ENCODE measurements at places on chromosomes 4 and X.
A peak's percentile ranks its signal among the peaks of the same experiment; 100 is the strongest.

- DNase-seq, result no peak
Observed at GRCh38 chr4:183633476-183634400, 25.2 kb downstream of the RWDD4 start.

GRCh38 chr4:181766061-181766548 is 477.1 kb upstream of the TENM3 start:
- DNase-seq, result no peak

DNA sequence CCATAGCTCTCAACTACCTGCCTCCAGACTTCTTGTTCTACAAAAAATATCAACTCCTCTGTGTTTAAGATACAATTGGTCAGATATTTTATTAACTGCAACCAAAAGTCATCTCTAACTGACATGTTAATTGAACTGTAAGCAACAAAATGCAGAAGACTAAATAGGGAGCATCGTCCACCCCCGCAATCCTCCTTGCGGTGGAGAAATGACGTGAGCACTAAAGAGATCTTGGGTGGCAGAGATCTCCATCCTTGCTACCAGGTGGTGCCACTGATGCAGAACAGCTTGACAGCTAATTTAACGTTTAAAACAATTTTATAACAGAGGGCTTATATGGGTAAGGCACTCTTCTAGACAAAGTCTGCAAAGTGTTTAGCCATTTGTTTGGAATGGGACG is 164.4 kb upstream of the FTHL17 start:
- DNase-seq, result no peak

GRCh38 chr4:36183232-36183631 is 61.1 kb downstream of the ARAP2 start:
- no peak for DNase-seq

GRCh38 chr4:87758270-87758669 is 41.1 kb upstream of the IBSP start:
- DNase-seq, result no peak

DNA sequence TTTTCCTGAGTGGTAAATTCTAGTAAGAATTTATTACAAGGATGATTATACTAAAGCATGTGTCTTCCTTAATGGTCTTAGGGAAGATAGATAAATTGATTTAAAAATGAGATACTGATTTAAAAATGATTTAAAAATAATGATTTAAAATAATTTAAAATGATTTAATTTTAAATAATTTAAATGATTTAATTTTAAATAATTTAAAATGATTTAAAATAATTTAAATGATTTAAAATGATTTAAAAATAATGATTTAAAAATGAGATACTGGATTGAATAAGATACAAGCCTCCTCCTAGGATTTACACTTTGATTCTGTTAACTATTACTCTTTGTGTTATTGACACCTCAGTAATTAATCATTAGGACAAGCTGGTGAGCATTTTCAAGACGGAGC is 59.0 kb downstream of the COX7B2 start:
- no peak for DNase-seq

DNA sequence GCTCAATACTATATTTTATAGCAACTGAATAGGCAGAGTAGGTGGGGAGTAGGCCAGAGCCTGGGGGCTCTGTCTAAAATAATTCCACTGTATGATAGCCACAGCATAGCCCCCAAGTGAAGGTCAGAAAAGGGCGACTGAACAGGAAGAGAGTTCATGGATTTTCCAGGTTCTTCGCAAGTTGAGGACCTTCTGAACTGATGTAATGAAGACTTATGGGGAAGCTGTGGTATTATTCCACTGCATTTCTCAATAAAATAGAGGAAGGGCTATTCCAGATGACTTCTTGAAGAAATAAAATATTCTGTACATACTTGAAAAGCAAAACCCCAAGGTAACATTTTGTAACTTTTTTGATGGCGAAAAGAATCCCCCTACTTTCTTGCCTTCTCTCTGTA is 231.4 kb upstream of the GPC4 start:
- DNase-seq, result no peak

- no peak for DNase-seq
Observed at GRCh38 chr4:181043486-181043885, 1199.7 kb upstream of the TENM3 start.

- DNase-seq, result no peak
Observed at GRCh38 chr4:152825336-152825735, 45.6 kb downstream of the ARFIP1 start.

GRCh38 chrX:139932073-139932900 is 566 bp downstream of the ATP11C start:
- no peak for DNase-seq

- DNase-seq, result peak; percentile 6
Observed at GRCh38 chr4:23163647-23164436, 471.1 kb downstream of the GBA3 start.

DNA sequence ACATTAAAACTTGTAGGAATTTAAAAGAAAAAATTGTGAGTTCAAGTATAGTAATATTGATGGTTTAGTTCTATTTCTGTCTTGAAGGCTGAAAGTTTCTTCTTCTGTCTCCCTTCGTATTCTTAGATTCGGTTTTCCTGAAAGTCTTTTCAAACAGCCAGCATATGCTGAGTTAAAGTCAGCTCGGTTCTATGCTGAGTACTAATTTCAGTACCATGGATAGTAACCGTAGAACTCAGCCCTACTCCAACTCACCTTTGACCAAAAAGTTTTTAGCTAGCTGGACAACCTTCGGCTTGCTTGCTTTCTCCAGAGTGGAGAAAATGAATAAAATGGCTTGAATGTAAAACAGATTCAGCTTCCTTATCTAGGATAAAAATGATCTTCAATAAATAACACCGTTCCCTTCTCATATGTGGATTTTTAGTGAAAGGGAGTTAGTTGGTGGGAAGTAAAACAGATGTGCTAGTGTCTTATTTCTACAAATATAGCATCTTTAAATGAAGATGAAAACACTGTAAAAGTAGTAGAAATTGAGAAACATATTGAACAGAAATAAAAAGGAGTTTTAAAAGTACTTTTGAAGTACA is 5.2 kb downstream of the POU4F2 start:
- no peak for DNase-seq

GRCh38 chr4:25440478-25441030 is 63.5 kb downstream of the ANAPC4 start:
- DNase-seq, result no peak

- no peak for DNase-seq
Observed at GRCh38 chrX:11438767-11439166, 145.6 kb downstream of the AMELX start.

- no peak for DNase-seq
Observed at GRCh38 chrX:120727911-120728310, 98.1 kb upstream of the C1GALT1C1 start.

GRCh38 chr4:109065006-109065405 is 237.5 kb downstream of the COL25A1 start:
- no peak for DNase-seq

GRCh38 chr4:38489011-38489861 is 174.8 kb upstream of the KLF3 start:
- DNase-seq, result no peak

DNA sequence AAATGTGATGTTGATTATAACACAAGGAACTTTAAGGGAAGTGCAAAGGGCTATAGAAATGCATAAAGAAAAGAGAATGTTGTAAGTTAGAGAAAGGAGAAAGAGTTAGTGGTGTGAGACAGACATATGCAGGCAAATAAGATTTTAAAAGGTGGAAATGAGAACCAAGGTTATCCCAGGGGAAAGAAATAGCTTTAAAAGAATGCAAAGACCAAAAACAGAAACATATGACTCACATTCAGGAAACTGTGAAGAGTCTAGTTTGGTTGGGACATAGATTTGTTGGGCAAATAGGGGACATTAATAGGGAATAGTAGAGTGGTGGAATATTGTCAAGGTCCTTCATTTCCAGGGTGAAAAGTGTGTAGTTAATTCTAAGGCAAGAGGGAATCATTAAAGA is 52.4 kb downstream of the MAPK10 start:
- no peak for DNase-seq

DNA sequence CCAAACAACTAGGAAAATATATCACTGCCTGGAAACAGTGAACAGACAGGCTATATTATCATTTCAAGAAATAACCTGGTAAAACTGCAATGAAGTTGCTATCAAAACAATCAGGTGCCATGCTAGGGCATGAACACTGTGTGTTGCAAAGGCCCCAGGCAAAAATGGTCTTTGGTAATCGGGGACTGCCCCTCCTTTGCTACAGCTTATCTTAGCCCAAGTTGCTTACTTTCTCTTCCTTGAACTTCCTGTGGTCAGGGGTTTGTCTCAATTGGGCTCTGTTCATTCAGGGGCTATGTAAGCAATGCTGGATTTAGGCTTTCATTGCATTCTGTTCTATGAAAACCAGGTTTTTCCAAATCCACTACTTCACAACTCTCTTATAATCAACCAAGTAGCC is 30.4 kb downstream of the SCML1 start:
- no peak for DNase-seq

GRCh38 chr4:80963051-80963450 is 67.5 kb upstream of the BMP3 start:
- no peak for DNase-seq

- no peak for DNase-seq
Observed at GRCh38 chrX:19954335-19955096, 36.3 kb downstream of the BCLAF3 start.

- no peak for DNase-seq
Observed at GRCh38 chr4:66688674-66689073, 856.6 kb downstream of the CENPC start.

DNA sequence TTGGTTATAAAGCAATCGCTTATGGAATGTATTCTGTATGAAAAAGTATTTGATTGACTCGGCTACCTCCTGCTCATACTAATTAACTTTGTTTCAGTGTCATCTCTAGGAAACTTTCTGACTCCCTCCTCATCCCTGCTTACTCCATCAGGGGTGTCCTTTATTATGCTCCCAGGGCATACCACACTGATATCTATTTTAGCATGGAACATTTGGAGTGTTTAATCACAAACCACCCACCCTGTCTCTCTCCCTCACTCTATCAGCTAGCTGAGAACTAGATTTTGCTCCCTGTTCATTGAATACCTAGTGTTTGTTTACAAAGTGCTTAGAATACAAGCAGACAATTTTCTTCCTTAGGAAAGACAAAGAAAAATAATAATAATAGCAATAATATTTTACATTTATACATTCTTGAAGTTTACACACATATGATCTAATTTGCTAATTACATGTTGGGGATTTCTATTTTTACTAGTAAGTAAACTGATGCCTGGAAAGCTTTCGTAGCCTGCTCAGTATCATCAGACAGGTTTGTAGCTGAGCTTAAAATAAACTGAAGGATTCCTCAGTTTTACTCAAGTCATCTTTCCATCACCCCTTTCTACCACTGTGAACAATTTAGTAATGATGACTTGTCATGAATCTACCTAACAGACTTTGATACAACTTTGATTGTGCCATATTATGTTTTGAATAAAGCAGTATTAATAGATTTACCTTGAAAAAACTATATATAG is 811.4 kb upstream of the HS3ST1 start:
- DNase-seq, result no peak

GRCh38 chr4:101304916-101305315 is 42.4 kb downstream of the PPP3CA start:
- no peak for DNase-seq

GRCh38 chrX:17655211-17656034 is 81.9 kb upstream of the SCML1 start:
- DNase-seq, result no peak

DNA sequence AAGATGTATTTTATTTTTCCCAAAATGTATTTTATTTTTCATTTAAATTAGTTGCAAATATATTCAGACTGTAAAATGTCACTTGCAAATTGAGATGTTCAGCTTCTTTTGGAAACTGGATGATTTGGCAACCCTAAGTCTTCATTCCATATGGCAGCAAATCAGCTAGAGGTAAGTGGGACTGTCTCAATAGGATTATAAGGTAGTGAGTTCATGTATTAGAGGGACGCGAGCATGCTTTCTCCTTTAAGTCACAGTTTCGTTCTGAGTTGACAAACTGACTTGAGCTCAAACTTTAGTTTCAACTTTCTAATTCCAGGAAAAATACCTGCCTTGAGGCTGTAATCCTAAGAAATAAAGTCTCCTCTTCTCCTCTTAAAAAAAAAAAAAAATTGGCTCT is 44.2 kb upstream of the TMEM131L start:
- DNase-seq, result no peak

DNA sequence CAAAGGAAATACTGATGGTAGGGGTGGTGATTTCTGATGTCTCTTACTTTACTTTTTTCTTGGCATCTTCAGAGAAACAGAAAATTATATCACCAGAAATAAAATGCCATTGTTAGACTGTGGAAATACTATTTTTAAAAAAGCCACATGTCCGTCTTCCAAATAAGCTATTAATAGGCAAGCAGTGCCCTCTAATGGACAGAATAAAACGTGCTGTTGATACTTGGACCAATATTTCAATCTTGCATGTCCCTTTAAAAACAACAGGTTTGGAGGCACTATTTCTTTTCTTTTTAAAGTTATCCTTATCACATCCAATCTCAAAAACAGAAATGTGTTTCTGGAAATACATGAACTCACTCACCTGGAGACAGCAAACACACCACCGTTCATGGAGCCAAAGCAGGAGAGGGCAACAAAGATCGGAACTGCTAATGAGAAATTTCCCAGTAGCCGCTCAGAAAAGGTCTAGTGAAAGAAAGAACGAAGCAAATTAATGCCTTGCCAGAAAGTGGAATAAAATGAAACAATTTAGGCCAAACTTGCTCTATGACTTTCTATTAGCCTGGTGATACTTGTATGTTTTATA is 59.2 kb downstream of the SLC7A11 start:
- peak; percentile 39 for DNase-seq

DNA sequence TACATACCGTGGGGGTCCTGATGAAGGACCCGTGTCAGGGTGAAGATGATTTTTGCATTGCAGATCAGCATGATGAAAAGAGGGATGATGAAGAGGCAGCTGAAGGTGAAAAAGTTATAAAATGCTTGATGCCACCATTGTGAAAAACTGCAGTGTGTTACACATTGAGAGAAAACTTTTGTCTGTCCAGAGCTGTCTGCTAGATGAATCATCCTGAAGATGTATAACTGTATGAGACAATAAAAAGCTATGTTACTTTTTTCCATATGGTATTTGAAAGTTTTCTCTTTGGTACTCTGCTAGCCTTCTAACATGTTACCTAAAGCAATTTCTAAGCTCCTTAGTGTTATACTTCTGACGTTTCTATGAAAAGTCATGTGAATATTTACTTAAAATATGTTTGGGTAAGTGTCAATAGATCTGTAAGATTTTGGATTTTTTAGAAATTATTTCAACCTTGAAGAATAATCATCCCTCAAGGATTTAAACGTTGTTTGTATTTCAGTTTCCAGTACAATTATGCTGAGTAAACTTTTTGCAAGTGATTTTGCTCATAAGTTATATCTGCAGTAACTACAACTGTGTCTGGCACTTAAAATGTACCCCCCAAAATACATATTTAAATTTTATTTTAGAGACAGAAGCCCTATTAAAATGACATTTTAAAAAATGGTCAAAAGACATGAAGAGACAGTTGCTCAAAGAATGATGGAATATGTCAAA is 9.5 kb downstream of the GNRHR start:
- DNase-seq, result no peak

- no peak for DNase-seq
Observed at GRCh38 chrX:21384178-21384577, 10.0 kb downstream of the CNKSR2 start.

DNA sequence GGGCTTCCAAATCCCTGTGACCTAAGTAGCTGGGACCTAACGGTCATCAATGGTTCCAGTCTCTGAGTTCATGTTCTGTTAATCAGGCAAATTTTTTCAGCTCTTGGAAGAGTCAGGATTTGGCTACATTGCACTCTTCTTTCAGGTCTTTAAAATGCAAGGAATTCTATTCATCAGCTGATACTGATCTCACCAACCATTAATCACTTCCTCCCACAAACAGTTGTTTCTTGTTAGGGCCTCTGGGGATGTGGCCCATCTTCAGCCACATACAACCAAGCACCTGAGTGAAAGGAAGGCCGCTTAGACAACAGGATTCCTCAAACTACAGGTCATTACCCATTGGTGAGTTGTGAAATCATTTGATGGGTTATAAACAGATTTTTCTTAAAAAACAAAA is 71.7 kb downstream of the FANCB start:
- DNase-seq, result no peak

All from urinary bladder (tissue), 4 donors.